ENCODE measurements at places on chromosomes 3 and 15. TPM values are rescaled to one million over a fixed set of nuclear protein-coding genes. Genes with fewer than 3 reads are reported as not detected.
A peak's percentile ranks its signal among the peaks of the same experiment; 100 is the strongest.

Gene CCR8
- not detected for total RNA-seq

Gene OIP5
- 3.3 TPM for total RNA-seq

GRCh38 chr3:190516416-190516815, 2.5 kb downstream of the IL1RAP start:
- no peak for DNase-seq

- no peak for DNase-seq
Observed at GRCh38 chr3:42591811-42592210, 1.2 kb downstream of the SS18L2 start.

DNA sequence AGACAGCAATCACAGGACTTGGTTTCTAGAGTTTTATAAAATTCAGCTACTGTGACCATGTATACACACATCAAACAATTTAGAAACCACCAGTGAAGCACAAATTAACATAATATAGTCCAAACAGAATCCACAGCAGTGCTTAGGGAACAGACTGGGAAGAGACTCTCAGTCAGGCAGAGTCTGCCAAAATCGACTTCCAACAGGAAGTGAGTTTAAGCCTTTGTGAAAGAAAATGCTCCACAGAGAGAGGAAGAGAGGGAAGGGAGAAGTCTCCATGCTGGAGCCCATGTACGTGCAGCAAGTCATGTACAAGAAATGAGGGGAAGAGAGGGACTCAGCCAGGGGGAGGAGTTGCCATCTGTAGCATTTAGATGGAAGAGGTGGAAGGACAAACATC, 172.6 kb downstream of the IL5RA start:
- no peak for DNase-seq

- DNase-seq = no peak
Observed at GRCh38 chr3:102450976-102451375, 16.2 kb downstream of the ZPLD1 start.

Gene GABRG3
- not detected for total RNA-seq

- DNase-seq = no peak
Observed at GRCh38 chr15:88487178-88487795, 19.8 kb downstream of the MRPS11 start.

Gene MOBP
- total RNA-seq = not detected

DNA sequence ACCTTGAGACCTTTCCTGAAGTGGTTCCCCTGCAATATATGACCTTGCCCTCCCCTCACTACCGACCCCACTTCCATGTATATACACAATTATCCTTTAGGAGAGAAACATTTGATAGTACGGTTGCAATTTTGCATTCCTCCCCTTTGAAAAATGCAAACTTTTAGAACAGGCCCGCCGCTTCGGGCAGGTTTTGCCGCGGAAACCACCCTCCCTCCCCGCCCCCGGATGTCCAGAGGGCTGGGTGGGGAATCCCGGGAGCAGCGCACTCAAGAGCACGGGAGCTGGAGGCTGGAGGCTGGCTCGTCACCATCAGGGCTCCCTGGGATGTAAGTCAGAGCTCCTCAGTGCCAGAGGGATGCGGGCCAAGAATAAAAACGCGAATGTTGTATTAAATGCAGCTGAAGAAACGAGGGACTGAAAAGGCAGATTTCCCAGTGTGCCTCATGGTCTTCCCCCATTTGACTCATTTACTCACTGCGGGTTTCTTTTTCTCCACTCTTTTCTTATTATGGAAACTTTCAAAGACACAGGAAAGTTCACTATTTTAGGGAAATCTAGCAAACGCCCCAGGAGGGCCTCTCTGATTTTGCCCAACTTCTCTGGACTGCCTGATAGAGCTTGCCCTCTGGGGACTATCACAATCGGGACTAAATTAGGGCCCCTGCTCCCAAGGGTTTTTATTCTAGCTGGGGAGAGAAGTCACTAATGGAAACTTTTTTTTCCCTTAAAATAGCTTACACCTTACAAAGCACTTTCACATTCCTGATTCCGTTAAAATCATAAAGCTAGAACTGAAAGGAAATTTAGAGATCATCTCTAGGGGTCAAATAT, 2.9 kb upstream of the USP3 start:
- DNase-seq = peak; percentile 17

GRCh38 chr3:71849681-71850080, 64.7 kb upstream of the PROK2 start:
- no peak for DNase-seq

DNA sequence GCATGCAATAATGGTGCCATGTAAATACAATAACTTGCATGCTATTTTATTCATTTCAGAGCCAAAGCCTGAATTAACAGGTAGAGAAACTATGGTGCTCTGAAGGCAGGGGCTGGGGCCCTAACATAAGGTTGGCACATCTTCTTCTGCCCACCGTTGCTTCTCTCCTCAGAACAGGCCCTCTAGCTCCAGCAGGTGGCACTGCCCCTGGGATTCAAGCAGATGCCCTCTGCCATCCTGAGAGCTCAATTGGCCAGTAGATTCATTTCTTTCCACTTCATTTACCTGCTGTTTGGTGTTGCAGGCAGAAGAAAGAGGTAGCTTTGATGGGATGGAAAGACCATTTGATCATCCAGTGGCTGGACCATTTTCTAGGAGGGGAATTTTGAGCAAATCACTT, 130.5 kb downstream of the FOXB1 start:
- DNase-seq = peak; percentile 12

GRCh38 chr3:78633626-78634025, 1134.2 kb downstream of the ROBO1 start:
- DNase-seq = no peak

Gene KLHL40
- total RNA-seq = not detected

DNA sequence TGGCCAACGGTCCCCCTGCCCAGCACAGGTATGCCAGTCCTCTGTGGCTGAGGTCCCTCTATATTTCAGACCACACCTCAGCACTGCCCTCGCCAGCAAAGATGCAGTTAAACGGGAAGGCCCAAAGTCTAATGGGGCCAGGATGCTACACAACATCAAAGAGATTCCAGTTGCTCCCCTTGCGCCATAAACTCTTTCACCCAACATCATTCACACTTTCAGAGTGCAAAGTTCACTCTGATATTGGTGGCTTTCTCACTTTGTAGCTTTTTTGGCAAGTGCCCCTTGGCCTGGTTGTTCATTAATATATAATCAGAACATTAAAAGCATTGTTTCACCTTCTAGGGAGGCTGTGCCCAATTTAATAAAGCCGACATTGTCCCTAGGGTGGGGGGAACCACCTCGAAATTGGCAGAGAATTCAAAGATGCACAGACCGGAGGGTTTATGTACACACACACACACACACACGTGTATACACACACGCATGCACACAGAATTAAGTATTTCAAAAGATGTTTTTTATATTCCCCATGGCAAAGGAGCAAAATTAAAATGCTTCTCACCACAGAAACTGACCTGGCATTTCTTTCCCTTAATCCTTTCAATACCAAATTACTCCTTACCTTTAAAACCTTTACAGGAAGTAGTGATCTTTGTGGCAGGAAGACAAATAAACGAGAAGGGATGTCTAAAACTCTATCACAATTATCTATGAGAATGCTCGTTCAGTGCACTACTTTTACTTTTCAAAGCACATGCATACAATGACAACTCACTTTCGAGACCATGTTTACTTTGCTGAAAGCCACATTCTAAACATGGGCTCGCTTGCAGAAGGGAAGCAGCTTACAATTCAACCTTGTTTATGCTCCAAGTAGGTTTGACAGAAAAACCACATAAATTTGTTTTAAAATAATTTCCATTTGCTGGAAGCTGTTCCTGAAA, 19.5 kb downstream of the LRIG1 start:
- DNase-seq = no peak

Gene CLEC3B
- 0.26 TPM for total RNA-seq

Gene RASGRF1
- total RNA-seq = 0.51 TPM

DNA sequence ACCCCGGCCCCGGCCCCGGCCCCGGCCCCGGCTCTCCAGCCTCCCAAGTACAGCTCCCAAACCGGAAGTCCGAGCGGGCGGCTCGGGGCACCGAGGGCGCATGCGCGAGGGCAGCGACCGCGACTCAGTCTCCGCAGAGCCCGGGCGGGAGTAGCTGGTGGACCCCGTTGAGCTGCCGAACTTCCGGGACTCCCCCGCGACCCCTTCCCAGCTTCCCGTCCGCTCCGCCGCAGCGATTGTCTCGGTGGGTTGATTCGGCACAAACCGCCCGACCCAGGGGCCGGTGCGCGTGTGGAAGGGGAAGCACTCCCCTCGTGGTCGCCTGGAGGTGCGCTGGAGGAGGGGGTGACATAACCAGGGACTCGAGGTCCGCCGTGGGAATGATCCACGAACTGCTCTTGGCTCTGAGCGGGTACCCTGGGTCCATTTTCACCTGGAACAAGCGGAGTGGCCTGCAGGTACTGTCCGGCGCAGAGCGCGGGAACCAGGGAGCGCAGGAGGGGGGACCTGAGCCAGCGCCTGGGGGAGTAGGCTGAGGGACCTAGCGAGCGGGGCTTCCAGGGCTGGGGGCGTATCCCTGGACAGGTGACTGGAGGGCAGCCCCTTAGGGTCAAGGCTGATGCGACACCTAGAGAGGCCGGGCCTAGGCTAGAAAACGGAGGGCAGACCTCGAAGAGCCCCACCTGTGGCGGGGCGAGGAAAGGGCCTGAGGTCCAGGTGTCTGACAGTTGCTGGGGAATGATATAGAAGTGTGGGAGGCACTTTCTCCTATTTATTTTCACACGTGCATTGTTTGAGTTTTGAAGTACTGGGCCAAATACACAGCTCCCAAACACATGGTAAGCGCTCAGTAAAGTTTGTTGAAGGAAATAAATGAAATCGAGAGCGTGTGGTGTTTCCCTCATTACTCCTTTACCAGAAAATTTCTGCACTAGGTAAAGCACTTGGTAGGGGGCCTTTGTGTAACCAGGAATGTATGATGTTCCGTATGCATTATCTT, at the start of the genes TUBGCP4 and ZSCAN29:
TUBGCP4 (plus strand) TSS at position 127 of the 1,000 bp plus-strand sequence; CDS start at position 381, 254 bp downstream.
ZSCAN29 (minus strand) TSS at position 69 of the 1,000 bp plus-strand sequence. CDS start 1,130 bp downstream, outside the sequence.
- DNase-seq = peak; percentile 44

DNA sequence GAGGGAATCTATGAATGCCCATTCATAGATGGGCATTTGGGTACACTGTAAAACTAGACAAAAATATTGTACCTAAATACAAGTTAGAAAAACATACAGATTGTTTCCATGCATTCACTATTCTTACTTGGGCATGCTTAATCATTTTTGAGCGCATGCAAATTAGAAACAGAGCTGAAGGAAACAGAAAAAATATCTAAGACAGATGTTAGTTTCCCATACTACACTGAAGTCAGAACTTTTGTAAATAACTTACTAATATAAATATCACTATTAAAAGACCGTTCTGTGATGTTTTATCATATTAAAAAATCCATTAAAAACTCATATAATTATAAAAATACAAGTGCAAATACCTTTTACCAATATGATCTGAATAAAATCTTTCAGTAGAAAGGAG, 58.7 kb downstream of the GOLIM4 start:
- no peak for DNase-seq

- DNase-seq = no peak
Observed at GRCh38 chr15:36400936-36401585, 178.4 kb upstream of the CDIN1 start.

DNA sequence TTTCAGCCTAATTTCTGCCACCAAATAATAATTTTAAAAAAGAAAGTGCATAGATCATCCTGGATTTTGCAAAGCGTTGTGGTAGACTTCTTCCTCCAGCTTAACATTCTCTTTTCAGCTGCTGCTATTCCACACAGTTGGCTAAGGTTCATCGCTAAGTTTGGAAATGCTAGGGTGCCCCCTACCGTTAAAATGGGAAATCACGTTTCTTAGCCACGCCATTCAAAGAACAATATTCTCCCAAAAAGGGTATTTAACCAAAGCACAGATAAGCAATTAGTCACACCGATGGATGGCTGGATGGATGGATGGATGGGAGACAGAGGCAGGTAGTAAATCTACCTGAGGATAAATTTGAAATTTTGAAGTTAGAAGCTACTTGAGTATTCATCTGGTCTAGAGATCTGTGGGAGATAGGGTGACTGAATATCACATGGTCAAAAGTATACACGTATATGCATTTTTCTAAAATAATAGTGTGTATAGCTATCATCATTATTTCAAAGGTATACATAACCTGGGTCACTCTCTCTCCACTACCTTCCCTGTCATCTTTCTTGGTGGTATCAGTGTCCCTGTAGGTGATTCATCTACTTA, 67.2 kb downstream of the EFHB start:
- DNase-seq = peak; percentile 57

GRCh38 chr3:10023587-10024310, 2.5 kb upstream of the FANCD2 start:
- DNase-seq = no peak

- no peak for DNase-seq
Observed at GRCh38 chr15:101378171-101378755, 83.2 kb upstream of the SNRPA1 start.

- DNase-seq = no peak
Observed at GRCh38 chr15:100890850-100891249, 11.2 kb downstream of the ALDH1A3 start.

GRCh38 chr15:89828281-89829145, 13.9 kb upstream of the ANPEP start:
- no peak for DNase-seq

Gene TP63
- total RNA-seq = not detected

Gene BSN
- under 0.01 TPM for total RNA-seq

DNA sequence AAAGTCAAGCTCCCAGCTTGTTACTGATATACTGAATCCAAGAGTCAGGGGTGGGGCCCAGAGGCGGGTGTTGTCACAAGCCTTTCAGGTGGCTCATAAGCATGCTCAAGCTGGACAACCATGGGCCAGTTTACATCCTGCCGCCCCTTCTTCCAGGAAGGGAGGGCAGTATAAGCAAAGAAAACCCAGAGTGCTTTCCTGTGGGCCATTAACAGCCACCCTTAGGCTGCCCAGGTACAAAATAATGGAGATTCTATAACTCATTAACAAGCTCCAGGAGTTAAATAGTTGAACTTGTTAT, 183.2 kb downstream of the NTRK3 start:
- no peak for DNase-seq

Gene PAQR5
- not detected for total RNA-seq

Gene MUC20
- total RNA-seq = under 0.01 TPM

- DNase-seq = no peak
Observed at GRCh38 chr3:145370870-145371269, 790.1 kb downstream of the PLOD2 start.

- no peak for DNase-seq
Observed at GRCh38 chr3:45896956-45897355, 10.6 kb downstream of the CCR9 start.

DNA sequence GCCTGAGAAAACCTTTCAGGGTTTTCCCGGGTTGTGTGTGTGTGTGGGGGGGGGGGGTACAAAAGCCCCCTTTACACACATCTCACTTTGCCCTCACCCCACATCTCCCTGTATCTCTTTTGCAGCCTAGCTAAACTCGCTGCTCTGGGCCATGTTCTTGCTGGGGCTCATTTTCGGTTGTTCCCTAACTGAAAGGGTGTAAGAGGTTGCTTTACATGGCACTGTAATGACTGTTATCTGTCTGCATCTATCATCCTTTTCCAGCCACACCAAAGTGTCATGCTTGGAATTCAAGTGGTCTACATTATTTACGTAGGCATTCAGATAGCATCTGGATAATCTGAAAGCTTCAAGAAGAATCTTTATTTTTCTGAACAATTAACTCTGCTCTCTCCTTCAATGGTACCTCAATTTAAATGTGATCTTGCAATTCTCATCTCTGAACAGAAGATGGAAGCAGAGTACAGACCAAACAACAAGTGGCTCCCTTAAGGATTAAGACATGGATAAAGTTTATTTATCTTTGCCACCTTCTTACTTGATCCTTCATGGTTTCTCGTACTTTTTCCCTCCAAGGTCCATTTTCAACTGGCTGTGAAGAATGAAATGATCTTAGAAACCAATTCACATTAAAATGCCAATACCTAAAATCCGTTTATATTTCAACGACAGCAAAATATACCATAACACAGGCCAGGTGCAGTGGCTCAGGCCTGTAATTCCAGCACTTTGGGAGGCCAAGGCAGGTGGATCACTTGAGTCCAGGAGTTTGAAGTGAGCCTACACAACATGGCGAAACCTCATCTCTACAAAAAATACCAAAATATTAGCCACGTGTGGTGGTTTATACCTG, 34.9 kb downstream of the DCLK3 start:
- peak; percentile 31 for DNase-seq
